ENCODE measurements at places on chromosomes 2 and 18. TPM values are rescaled to one million over a fixed set of nuclear protein-coding genes. Genes with fewer than 3 reads are reported as not detected.

- DNase-seq, result no peak
Measured at GRCh38 chr2:88236666-88237065, 66.5 kb downstream of the THNSL2 start.

TTL gene
- total RNA-seq, result 26.9 TPM

DNA sequence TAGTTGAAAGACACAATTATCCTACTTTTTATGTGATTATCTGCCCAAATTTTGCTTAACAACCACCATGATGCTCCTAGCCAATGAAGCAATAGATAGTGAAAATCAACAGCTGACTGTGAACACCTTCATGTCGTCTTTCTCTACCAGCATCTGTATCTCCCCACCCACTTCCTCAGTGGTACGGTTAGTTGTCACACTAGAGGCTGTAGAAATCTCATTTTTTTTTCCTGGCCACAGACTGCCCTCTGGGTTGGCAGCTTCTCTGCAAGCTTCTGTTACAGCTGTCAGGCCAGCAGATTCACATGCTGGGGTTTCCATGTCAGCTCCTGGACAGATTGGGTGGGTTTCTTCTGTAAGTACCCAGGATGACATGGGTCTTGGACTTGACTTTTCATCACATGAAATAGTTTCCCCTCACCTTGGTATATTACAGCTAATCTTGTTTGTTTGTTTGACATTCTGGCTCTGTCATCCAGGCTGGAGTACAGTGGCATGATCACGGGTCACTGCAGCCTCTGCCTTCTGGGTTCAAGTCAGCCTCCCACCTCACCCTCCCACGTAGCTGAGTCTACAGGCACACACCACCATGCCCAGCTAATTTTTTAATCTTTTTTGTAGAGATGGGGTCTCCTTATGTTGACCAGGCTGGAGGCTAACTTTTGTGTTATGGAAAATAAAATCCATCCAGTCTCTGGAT, 24.3 kb downstream of the STAT4 start:
- DNase-seq, result no peak

GRCh38 chr18:56217406-56217805, 421.0 kb downstream of the TXNL1 start:
- DNase-seq, result no peak

NT5DC4 gene
- total RNA-seq, result not detected

GRCh38 chr2:202109139-202109736, 36.2 kb downstream of the KIAA2012 start:
- DNase-seq, result no peak
